ENCODE measurements at places on chromosomes 4 and X. TPM values are rescaled to one million over a fixed set of nuclear protein-coding genes. Genes with fewer than 3 reads are reported as not detected.
A peak's percentile ranks its signal among the peaks of the same experiment; 100 is the strongest.

GRCh38 chr4:41554905-41555304 is 16.9 kb downstream of the LIMCH1 start:
- ATAC-seq = no peak

DNA sequence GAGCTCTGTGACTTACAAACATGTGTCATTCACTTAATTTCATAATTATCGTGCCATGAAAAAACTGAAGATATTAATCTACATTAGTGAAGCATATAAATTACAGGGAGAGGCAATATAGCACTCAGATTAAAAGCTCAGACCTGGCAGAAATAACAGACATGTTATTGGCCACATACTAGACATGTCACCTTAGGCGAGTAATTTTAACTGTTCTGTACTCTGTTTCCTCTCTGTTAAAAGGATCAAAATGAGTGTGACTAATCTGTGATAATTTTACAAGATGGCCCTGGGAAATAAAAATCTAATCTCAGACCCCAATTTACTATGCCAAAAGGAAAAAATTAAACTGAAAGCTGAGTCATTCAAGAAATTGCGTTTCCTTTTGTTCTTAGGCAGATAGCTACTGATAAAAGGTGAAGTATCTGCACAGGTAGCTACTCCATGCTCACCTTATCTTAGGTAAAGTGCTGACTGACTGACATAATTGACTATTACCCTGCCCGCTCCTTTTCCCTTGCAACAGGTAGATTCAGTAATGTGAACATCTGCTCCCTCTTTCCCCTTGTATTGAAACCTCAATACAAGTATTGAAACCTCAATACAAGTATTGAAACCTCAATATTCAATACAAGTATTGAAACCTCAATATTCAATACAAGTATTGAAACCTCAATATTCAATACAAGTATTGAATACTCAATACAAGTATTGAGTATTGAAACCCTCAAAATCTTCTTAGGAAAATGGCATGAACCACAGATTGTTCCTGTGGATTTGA is 33.2 kb downstream of the RELL1 start:
- ATAC-seq = peak; percentile 21

DNA sequence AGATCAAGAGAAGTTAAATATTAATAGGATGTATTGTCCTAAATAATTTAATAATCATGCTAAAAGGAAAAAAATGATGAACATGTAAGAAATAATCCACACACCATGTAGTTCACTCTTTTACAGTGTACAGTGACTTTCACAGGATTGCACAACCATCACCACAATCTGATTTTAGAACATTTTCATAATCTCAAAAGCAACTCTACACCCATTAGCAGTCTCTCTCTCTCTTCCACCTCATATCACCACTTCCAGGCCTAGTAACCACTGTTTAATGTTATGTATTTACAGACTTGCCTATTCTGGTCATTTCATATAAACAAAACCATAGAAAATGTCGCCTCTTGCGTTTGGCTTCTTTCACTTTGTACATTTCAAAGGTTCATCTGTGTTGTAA is 153.4 kb downstream of the FSTL5 start:
- ATAC-seq = no peak

GRCh38 chr4:82247171-82247570 is 126.6 kb downstream of the HNRNPD start:
- ATAC-seq = no peak

- no peak for ATAC-seq
These were observed 568.3 kb downstream of the ANKRD50 start for GRCh38 chr4:124144238-124144654.

DNA sequence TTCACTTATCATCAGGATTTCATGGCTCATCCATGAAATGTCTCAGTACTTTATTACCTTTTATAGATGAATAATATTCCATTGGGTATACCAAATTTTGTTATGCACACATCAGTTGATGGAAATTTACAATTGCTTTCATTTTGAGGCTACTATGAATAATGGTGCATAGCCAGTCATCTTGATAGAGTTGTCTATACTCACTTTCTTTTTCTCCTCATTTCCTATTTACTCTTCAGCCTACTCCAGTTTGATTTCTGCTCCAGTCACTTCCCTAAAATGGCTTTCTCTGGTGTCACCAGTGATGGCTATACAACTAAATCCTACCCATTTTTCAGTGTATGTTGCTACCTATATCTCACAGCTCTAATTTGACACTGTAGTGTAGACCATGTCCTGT is 743.5 kb upstream of the MAGEB2 start:
- ATAC-seq = no peak

GPR143 gene
- total RNA-seq = not detected

- ATAC-seq = peak; percentile 80
These were observed 12.5 kb downstream of the SH2D1A start for GRCh38 chrX:124358800-124359383.

DNA sequence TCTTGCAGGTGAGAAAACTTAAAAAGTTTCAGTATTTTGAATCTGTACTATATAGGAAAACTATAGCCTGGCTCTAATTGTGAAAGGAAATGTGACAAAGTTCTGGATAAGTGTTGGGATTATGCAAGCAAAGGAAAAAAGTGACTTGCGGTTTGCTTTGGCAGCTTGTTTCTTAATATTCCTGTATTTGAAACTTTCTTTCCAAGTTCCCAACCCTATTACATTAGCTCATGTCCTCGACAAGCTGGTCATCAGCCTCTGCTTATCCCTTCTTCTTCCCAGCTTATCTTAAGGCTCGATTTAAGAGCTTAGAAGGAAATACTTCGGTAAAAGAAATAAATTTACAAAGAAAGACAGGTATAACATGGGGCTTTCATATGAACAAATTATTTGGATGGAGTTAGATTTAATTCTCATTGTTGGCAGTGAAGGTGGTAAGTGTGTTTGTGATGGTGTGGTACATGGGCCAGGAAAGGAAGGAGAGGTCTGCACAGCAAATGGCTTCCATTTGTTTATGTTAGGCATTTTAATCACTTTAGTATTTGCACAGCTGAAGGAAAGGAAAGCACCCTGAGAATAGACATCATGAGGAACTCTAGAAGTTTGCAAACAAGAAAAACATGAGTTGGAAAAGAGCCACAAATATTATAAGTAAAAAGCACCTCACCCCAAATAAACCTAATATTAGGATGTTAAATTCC is 5.1 kb upstream of the MYOZ2 start:
- ATAC-seq = no peak

BMP3 gene
- not detected for total RNA-seq

ARHGAP6 gene
- not detected for total RNA-seq

- no peak for ATAC-seq
These were observed 6.5 kb downstream of the SPRY1 start for GRCh38 chr4:123403080-123403604.

DNA sequence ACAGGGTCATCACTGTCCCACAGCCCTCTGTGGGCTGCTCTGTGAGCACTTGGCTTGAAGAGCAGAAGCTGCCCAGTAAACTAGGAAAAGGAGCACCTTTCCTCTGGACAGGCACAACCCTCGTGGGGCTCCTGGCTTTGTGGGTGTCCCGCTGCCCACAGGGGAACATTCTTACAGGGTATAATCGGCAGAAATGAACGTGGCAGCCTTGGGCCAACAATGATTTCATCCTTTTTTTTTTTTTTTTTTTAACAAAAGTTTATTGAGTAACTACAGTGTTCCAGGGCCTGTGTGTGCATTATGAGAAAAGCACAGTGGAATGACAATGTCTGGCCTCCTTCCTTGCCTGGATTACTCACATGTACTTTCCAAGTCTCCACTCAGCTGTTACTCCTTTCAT is 197.2 kb downstream of the PDGFC start:
- ATAC-seq = no peak

LGI2 gene
- not detected for total RNA-seq

TLR1 gene
- 5.9 TPM for total RNA-seq

- no peak for ATAC-seq
These were observed 106.1 kb downstream of the EFNB1 start for GRCh38 chrX:68934922-68935321.

- no peak for ATAC-seq
These were observed 35.5 kb upstream of the SMAD1 start for GRCh38 chr4:145446184-145446583.

RASL11B gene
- total RNA-seq = 0.76 TPM

GPR82 gene
- total RNA-seq = not detected

DNA sequence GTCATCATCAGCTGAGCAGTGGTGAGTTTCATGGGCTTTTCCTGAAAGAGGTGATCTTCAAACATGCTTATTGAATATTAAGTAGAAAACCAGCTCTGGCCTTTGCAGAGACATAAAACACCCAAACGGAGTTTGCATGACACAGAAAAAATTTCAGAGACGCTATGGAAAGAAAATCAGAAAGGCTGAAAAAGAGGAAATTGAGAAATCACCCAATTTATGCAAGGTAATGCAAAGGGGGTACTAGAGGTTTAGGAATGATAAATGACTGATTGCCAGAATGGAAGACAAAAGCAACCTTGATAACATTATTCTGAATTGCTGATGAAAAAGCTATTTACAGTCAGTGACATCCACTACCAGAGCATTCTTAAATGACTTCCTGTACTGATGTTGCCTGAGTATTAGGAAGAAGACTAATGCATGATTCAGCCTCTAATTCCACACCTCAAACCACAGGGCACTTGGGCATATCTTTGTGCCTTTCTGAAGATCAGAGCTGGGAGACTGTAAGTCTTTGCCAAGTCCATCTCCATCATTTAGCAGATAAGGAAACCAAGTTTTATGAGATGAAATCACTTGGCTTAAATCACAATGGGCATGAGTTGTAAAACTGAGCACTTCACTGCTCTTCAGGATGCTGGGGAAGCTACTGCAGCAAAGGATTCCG is 565.7 kb downstream of the PPARGC1A start:
- ATAC-seq = peak; percentile 42

KIT gene
- 0.69 TPM for total RNA-seq

- ATAC-seq = no peak
These were observed 101.4 kb downstream of the FNIP2 start for GRCh38 chr4:158870282-158870625.

- no peak for ATAC-seq
These were observed 756.4 kb upstream of the IGFBP7 start for GRCh38 chr4:57866468-57867171.

GRCh38 chr4:65923616-65924015 is 253.3 kb upstream of the EPHA5 start:
- ATAC-seq = no peak

DNA sequence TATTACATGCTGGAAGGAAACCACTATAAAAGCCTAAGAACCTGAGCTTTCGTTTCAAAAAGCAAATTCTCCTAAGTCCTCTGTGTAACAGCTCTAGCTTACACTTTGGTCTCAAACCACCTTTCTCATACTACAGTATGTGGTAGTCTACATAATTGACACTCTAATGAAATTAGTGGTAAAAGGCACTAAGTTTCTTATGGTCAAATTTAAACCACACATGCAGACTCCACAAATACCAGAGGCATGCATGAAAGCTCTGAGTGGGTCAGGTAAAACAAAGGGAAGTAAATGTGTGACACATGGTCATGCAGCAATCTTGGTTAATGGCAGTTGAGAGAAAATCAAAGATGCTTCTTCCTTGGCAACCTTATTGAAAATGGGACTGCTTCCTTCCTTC is 187.8 kb downstream of the CCNG2 start:
- ATAC-seq = no peak

DNA sequence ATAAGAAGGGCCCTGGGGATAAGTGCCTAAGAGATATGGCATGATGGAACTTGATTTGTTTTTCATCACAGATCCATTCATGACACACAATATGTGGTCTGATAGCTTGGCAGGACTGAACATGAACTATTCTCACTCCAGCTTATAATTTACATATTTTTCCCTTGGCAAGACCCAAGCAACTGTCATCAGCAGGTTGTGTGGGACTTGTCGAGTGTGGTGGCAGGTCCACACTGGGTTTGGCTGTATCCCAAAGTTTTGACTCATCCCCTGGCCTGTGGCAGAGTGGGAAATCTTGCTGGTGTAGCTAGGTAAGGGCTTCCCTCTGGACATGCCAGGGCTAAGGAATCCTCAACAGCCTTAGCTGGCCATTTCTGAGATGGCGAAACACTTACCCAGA is 81.0 kb upstream of the STIM2 start:
- ATAC-seq = no peak

DNA sequence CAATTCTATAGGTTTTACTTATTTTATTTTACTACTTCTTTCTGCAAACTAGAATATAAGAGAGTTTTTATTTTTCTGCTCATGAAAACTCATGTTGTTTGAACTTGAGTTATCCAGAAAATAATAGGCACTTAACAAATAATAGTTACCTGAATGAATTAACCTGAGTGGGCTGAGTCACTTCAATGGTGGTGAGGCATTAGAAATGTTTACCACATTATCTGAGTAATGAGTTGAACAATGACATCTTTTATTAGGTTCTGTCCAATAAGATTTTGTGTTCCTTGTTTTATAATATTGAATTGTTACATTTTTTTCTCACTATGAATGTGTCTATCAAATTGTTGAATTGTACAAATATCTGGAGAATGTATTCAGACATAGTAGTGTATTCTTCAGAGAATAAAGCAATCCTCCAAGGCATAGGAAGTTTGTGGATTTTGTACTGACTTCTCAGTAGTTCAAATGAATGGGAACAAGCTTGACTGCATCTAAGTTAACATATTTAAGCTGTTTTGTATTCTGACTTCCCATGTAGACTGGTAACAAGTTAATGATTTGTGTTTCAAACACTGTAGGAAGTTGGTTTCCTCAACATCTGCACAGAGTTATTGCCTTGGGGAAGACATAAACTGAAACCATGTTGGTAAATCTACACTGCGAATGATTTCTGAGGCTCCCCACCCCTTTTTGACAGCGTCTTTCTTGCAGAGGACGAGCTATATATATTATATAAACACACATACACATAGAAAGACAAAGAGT is 1808.9 kb upstream of the TENM3 start:
- no peak for ATAC-seq

GRCh38 chr4:3710451-3711182 is 55.6 kb upstream of the ADRA2C start:
- ATAC-seq = no peak

GRCh38 chr4:1330761-1331590 is 16.0 kb upstream of the UVSSA start:
- peak; percentile 80 for ATAC-seq

DNA sequence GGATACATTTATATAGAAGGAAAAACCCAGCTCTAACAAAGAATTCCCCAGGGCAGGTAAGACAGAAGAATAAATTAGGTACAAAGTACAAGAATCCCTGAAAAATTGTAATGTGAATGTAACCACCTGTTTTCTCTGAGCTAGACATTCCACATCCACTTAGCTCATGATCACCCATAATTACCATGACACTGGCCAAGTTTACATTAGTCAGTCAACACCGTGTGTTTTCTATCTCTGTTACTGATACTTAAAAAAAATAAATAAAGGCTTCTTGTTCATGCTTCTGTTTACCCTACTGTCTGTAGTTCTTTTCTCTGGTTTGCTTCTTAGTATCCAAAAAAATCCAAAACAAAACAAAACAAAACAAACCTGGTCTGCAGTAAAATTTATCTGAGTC is 66.0 kb downstream of the CBLL2 start:
- ATAC-seq = no peak

DNA sequence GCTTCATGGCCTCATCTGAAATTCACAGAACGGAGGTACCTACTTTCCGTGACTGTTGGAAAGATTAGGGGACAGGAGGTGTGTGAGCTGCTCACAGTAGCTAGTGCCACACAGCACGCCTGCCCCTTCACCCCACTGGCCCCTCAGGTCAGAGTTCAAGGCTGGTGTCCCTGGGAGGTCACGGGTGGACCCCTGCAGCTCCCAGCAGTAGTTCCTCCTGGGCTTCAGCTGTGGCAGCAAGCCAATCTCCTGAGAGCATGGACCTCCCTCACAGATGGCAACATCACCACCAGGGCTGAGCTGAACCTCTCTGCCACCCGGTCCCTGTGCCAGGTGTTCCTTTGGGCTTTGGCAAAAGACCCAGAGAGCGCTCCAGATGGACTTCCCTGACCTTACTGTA is 1.8 kb downstream of the IDH3G start:
- no peak for ATAC-seq

AADAT gene
- total RNA-seq = not detected

All from activated T-helper 17 cell treated with anti-CD3 and anti-CD28 coated beads, Interleukin-2, amount 50 U/mL, for 72 hours (primary cell).